ENCODE measurements at places on chromosomes 1 and 21.

- no peak for ATAC-seq
Measured at GRCh38 chr1:56123421-56123820, 455.9 kb downstream of the PLPP3 start.

DNA sequence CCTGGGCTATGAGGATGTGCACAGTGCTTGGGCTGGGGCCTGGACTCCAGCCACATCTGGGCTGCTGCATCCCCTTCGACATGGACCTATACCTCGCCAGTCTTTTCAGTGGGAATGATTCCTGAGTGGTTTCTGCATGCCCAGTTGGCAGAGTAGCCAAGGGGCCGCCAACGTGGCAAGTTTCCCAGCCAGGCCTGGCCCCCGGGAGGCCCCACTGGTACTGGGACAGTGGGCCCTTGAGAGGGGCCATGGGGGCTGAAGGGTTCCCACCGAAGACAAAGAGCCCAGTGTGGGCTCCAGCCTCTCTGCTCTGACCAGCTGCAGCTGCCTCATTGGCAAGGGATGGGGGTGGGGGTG, 15.4 kb downstream of the RAP1GAP start:
- ATAC-seq, result no peak

- ATAC-seq, result no peak
Measured at GRCh38 chr1:88043834-88044233, 640.2 kb upstream of the PKN2 start.

DNA sequence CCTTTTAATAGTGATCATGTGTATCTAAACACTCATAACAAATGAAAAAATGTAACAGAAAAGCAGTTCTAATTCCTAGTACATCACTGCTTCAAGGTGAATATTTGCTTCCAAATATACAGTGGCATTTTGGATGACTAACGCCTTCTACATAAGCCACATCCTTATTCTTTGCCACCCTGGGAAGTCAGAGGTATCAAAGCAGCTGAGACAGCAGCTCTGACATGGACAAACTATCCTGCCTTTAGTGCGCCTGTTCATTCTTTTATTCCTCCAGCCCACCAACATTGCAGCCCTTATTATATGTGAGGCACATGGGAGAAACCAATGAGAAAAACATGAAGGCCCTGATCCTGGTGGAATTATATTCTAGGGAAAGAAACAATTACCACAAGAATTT, 183.0 kb downstream of the APP start:
- ATAC-seq, result no peak

- ATAC-seq, result no peak
Measured at GRCh38 chr1:26023826-26024225, 2.3 kb downstream of the EXTL1 start.

DNA sequence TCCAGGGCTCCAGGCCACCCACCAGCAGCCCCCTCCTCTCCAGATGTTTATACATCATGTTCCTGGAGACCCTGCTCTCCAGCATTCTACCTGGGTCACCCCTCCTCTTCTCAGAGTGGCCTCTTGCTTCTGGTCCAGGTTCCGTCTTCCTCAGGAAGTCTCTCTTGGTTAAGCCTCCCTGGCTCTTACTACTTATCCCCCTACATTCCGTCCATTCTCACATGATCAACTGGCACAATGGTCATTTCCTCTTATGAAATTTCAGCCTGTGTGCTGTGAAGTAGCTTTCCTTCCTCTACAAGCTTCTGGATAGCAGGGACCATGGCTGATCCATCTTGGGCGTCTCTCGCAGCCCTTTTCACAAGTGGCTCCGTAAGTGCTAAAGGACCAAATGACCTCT, 33.9 kb upstream of the ATP2B4 start:
- ATAC-seq, result no peak

DNA sequence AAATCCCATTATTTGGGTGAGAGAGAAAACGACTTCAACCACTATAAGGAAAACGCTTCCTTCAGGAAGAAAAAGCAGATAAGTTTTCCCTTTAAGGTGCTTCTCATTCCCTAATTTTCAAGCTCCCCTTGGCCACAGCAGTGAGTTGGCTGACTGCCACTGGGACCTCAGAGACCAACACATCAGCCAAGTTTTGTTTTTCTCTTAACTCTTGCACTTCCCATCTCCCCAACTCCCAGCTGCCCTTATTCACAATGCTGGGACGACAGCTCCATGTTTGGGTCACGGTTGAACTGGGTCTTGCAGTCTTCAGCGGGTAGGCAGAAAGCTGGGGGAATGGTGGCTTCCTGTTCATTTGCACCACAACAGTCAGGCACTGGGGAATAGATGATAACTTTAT, 18.9 kb downstream of the SGIP1 start:
- no peak for ATAC-seq

DNA sequence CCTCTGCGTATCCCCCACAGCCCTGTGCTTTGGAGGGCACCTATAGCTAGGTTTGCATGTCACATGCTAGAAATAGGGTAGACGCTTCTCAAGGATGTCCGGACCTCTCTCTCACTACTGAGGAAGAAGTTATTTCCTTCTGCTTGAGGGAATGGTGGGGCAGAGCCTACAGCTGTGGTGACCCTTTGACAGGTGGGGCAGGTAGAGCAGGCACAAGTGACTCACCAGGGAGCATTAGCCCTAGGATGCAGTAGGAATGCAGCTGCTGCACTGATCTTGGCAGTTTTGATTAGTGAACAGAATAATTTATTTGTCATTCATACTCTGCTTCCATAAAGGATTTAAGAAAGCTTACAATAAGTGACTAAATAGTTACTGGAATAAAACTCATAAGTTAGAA, 129.6 kb upstream of the HOOK1 start:
- ATAC-seq, result no peak

DNA sequence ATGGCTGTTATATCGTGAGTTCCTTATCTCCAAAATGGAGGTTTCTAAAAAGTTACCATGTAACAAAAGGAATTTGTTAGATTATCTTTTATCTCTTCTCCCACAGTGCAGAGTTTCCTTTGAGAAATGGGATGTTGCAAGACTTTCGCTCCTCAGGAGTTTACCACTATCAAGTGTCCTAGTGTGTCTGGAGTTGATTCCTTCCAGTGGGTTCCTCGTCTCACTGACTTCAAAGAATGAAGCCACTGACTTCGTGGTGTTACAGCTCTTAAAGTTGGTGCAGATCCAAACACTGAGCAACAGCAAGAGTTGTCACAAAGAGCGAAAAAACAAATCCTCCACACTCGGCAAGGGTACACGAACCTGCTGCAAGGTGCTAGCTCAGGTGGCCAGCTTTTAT, 37.0 kb downstream of the SPAG17 start:
- ATAC-seq, result no peak

GRCh38 chr1:56074007-56074651, 505.2 kb downstream of the PLPP3 start:
- ATAC-seq, result no peak

DNA sequence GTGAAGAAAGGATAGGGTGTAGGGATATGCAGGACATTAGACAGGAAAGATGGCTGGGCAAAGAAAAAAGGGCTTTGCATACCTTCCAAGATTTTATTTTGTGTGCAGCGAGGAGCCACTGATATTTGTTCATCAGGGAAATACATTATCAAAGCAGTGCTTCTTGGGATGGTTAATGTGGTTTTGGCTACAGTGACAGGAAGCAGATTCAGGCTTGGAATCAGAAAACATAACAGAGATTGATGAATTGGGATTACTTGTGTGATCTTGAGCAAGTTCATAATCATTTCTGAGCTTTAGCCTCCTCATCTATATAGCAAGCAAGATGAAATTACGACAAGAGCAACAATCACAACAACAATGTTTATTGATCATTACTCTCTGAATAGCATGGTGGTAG, 249.2 kb upstream of the SGIP1 start:
- no peak for ATAC-seq

DNA sequence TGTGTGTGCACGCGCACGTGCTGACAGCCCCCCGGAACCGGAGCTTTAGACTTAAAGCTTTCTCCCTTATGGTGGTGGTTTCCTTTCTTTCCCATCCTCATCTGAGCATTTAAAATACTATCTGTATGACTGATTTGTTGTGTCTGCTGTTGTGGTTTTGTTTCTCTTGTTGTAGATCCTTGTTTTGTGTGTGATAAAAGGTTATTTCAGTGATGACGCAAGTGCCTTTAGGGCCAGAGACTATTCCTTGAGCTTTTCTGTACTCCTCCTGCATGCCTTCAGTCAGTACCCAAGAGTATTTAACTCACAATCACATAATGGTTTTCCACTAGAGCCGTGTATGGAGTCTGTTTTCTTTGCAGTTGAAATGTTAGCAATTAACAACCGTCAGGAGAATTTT, 45.4 kb downstream of the LCA5L start:
- ATAC-seq, result no peak

DNA sequence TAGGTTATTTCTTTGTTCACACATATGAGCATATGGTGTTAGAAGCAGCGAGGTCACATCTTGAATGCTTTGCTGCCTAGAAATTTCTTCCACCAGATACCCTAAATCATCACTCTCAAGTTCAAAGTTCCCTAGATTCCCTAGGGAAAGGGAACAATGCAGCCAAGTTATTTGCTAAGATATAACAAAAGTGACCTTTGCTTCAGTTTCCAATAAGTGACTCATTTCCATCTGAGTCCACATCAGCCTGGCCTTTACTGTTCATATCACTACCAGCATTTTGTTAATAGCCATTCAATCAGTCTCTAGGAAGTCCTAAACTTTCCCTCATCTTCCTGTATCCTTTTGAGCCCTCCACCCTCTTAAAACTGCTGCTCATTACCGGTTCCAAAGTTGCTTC, 1502.5 kb downstream of the KCNT2 start:
- ATAC-seq, result no peak

DNA sequence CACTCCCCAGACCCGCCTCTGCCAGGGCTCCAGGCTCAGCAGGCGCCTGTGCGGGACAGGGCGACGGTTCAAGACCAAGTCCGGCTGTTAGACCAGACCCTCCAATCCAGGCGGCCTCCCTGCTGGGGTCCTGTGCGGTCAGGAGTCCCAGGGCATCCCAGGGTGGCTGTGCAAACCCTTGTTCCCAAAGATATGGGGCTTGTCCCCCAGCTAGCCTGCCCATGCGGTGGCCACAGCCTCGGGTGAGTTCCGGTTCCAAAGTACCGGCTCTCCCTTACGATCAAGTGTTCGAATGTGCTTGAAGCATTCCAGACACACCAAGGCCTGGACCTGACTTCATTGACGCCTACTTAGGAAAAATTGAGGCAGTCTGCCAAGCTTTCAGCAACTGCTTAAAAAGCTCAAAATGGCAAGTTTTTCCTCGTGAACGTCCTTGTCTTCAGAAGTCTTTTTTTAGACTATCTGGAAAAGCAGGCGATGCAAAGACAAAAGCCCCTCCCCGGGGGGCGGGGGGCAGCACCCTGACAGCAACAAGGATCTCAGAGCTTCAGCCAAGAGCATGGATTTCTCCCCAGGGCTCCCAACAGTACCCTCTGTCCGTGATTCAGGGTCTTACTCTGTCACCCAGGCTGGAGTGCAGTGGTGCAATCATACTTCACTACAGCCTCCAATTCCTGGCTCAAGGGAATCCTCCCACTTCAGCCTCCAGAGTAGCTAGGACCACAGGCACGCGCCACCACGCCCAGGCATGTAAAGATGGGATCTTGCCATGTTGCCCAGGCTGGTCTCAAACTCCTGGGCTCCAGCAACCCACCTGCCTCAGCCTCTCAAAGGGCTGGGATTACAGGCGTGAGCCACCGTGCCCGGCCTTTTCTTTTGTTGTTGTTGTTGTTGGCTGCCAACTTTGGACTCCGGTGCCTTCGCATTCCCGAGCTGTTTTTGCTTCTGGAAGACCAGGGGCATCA, 2.3 kb downstream of the FAAP20 start:
- no peak for ATAC-seq

- no peak for ATAC-seq
Measured at GRCh38 chr1:116373431-116374352, 648 bp downstream of the ATP1A1 start.

DNA sequence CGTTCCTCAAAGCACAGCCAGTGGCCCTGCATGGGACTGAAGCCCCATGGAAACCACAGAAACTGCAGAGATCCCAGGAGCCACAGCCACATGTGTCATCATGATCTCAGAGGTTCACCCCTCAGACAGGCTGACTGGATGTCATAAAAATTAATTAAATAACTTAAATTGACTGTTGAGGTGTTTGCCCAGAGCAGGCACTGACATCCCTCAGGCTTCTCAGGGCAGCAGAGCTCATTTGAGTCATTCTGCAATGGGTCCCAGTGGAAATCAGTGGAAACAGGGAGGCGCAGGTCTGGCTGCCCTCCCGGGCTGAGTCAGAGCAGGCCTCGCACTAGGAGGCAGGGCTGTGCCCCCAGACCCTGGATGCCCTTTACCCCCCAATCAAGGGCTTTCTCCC, 135.1 kb downstream of the CDC7 start:
- ATAC-seq, result peak; percentile 18

- no peak for ATAC-seq
Measured at GRCh38 chr1:182484067-182484466, 34.1 kb downstream of the RGSL1 start.

- ATAC-seq, result no peak
Measured at GRCh38 chr1:171142416-171143385, 42.4 kb upstream of the FMO2 start.

DNA sequence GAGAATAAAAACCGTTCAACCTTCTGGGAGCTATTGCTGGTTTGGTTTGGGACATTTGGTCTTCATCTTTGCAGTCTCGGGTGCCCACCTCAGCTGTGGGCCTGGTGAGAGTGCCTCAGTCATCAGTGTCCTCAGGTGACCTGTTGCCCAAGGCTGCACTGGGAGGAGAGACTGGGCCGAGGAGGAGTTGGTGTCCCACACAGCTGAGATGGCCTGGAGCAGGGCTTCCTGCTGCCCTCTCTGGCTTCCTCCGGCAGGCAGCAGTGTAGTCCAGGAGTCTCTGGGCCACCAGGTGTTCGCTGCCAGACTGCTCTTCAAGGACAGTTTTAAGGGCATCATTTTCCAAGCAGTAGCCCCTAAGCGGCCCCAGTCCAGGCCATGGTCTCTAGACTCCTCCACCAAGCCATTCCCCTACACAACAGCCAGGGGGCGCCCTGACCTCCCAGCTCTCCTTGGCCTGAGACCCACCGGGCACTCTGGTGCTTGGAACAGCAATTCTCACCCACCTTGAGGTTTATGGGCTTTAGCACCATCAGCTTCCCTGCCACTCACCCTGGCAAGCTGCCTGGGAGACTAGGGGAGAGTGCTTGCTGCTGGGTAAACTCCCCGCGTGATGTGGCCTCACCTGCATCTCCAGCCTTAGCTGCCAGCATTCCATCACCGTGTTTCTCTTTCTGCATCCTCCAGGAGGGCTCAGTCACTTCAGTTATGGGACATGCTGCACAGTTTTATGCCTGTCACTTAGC, 9.1 kb upstream of the SYTL1 start:
- peak; percentile 84 for ATAC-seq

DNA sequence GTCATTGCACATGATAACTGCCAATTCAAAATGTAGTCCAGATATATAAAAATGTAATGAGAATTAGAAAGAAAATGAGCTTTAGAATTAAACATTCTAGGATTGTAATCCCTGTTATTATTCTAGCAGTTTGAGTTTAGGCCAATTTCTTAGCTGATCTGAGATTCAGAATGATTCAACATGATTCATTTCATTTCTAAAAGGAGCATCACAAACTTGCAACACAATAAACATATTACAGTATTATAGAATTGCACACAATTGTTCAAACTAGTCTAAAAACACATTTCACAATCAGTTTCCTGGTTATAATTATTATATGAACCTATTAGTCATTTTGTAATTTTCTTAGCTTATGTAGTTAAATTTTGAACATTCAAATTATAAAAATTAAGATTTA, 43.3 kb upstream of the TSHB start:
- no peak for ATAC-seq
